Fibroblast of lung (primary cell): ENCODE measurements at places on chromosomes 2 and 18. TPM values are rescaled to one million over a fixed set of nuclear protein-coding genes. Genes with fewer than 3 reads are reported as not detected.

The GAL3ST2 gene
- 0.17 TPM in 1 of 2 replicates, not detected in the other for total RNA-seq

The EPB41L3 gene
- 29.9 and 37.0 TPM in 2 replicates for total RNA-seq

The LRATD1 gene
- total RNA-seq, result 0.51 and 0.99 TPM in 2 replicates

The C2orf80 gene
- total RNA-seq, result not detected in 2 replicates

The PFN4 gene
- total RNA-seq, result 0.66 and 1.5 TPM in 2 replicates

The TRAK2 gene
- total RNA-seq, result 72.9 and 81.1 TPM in 2 replicates

The KDSR gene
- total RNA-seq, result 42.6 and 43.3 TPM in 2 replicates

The POTEI gene
- not detected in 2 replicates for total RNA-seq

The EVX2 gene
- total RNA-seq, result not detected in 2 replicates

The ZNF892 gene
- 6.2 and 7.3 TPM in 2 replicates for total RNA-seq

The CERKL gene
- 0.17 TPM in 1 of 2 replicates, not detected in the other for total RNA-seq
